Upper lobe of right lung (tissue), 1 donor: ENCODE measurements at places on chromosomes 13 and 19. TPM values are rescaled to one million over a fixed set of nuclear protein-coding genes. Genes with fewer than 3 reads are reported as not detected.

GRCh38 chr13:109288151-109288709 is 498.2 kb downstream of the IRS2 start:
- no peak overlapping the region for H3K27ac ChIP-seq
- no peaks in the 10 kb centered on the region for H3K36me3 ChIP-seq
- no peak overlapping the region for H3K4me3 ChIP-seq
- H3K27me3 ChIP-seq: no peaks in the 10 kb centered on the region
- H3K4me1 ChIP-seq: no peaks in the 10 kb centered on the region

DNA sequence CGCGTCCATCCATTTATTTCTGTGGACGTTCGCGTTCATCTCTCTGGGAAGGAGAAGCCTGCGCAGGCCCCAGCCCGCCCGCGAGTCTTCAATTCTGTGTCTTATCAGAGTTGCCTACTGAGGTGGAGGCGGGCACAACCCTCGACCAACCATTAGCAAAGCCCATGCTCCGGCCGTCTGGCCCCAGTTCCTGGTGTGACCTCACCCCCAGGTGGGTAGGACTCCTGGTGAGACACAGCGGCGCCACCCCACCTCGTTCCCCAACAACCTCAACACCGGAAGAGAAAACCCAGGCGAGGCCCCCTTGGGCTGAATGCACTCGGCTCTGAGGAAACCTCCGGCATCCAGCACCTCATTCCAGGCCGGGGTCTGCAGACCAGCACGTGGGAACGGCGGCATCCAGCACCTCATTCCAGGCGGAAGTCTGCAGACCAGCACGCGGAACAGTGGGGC is 14.7 kb downstream of the ZNF787 start:
- H3K36me3 ChIP-seq: peaks cover 10% of the 10 kb centered on the region
- no peak overlapping the region for H3K4me3 ChIP-seq
- H3K27me3 ChIP-seq: no peaks in the 10 kb centered on the region

DNA sequence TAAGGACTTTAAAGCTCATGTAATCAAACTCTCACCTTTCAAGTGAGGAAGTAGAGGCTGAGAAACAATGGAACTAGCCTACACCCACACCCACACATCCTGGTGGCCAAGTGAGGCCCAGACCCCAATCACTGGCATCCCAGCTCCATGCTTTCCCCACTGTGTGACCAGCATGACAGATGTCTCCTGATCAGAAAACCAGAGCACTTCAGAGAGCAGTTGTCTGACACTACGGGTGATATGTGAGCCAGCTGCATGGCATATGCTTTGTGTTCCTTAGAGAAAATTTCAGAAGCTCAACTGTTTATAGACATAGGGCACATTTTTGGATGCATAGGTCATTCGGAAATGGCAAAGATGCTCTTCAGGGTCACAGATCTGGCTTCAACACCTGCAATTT is 315.2 kb downstream of the NDFIP2 start:
- no peaks in the 10 kb centered on the region for H3K4me1 ChIP-seq
- DNase-seq: no peak
- H3K27me3 ChIP-seq: no peaks in the 10 kb centered on the region
- H3K27ac ChIP-seq: no peak overlapping the region
- H3K4me3 ChIP-seq: no peak overlapping the region

DNA sequence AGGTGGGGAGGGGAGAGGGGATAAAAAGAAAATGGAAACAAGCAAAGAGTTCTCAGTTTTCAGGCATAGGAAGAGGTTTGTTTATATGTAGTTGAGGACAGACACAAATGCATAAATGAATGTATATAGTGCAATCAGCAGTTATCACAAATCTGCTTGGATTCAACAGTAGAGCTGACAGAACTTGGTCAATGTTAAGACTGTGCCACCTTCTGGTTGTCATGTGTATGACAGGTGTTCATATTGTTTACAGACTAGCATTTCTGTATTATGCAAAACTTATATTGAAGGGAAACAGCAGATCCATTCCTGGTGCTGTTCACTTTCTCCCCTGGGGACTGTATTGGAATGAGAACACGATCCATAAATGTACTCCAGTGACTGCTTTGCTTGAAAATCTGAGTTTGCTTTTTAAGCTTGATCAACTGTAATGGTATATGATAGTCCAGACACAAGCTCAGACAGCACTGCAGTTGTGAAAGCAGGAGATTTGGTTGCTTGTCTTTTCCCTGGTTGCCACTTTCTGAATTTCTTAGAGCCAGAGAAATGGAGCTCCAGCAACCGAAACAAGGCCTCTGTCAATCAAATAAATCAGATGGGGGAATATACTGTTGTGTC is 319.5 kb upstream of the OBI1 start:
- no peak overlapping the region for H3K27ac ChIP-seq
- DNase-seq: no peak
- H3K36me3 ChIP-seq: no peaks in the 10 kb centered on the region
- H3K27me3 ChIP-seq: no peaks in the 10 kb centered on the region

- no peak overlapping the region for H3K27ac ChIP-seq
- H3K36me3 ChIP-seq: no peaks in the 10 kb centered on the region
- H3K4me3 ChIP-seq: no peak overlapping the region
- no peaks in the 10 kb centered on the region for H3K27me3 ChIP-seq
These were observed 21.2 kb downstream of the SIGLEC7 start for GRCh38 chr19:51163257-51163656.

Gene MED4
- 39.7 TPM for total RNA-seq

Gene TNNT1
- 1.2 TPM for total RNA-seq

Gene YJEFN3
- 6.4 TPM for total RNA-seq

Gene TDRD12
- total RNA-seq: not detected
